T-cell (primary cell): ENCODE measurements at places on chromosomes 2 and 18.

GRCh38 chr2:42973726-42974125 is 181.3 kb upstream of the HAAO start:
- no peaks in the 10 kb centered on the region for H3K4me1 ChIP-seq
- no peak for DNase-seq
- H3K4me3 ChIP-seq: no peak overlapping the region

DNA sequence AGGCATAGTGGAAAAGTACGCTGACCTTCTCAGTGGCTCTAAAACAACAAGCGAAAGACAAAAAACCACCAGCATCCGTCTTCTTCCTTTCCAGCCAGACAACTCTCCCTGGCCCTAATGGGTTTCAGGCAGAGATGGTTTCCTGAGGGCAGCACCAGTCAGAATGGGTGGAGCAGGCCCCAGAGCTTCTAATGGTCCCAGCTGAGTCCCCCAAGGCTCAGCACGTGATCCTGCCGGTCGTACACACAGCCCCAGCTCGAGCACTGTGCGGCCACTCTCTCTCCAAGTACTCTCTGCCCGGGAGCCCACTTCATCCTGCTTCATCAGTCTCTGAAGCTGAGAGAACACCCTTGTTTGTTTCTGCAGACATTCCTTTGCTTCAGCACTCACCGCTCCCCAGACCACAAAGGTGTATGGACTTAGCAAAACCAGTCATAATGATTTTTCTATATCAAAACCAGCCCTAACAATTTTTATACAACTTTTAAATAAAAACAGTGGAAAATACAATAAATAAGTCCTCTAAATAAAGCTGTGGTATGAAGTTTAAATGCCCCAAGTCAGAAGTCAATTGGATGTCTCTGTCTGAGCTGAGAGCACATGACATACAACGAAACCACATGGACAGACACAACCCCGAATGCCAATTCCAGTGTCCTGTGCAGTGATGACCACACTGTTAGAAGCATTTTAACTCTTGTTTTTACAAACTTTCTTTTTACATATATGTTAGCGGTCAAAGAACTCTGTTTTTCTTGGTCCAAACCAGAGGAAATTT is 63.9 kb downstream of the PARD6G start:
- no peaks in the 10 kb centered on the region for H3K36me3 ChIP-seq
- no peak overlapping the region for H3K4me3 ChIP-seq
- peaks cover 7% of the 10 kb centered on the region for H3K4me1 ChIP-seq
- H3K27ac ChIP-seq: no peak overlapping the region
- peaks cover 16% of the 10 kb centered on the region for H3K27me3 ChIP-seq
- DNase-seq: no peak

DNA sequence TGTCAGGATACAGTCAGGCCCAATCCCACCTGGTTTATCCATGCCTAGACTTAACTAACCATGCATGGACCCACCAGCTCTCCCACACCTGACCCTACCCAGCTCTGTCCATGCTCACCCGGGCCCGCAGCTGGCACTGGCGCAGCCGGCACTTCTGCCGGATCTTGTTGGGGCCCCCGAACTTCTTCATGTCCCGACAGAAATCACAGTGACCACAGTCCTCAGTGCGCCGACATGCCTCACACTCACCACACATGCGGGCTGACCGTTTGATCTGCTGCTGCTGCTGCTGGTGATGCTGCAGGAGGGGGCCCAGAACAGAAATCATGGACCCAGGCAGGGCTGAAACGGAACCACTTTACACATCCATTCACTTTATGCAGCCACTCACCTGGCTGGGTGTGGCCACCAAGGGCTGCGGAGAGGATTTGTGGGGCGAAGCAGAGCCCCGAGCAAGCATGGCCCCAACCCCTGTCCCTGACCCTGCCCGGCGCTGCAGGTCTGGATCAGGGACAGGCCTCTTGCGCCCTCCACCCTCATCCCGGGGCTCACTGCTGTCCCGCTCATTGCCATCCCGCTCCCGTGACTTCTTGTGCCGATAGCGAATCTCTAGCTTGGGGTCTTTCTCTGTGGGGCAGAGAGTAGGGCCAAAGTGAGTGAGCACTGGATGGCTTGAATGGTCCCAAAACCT is 1.7 kb downstream of the CXXC1 start:
- H3K27ac ChIP-seq: no peak overlapping the region
- no peak overlapping the region for H3K4me3 ChIP-seq
- no peaks in the 10 kb centered on the region for H3K27me3 ChIP-seq
- H3K4me1 ChIP-seq: peaks cover 11% of the 10 kb centered on the region

GRCh38 chr2:224948005-224948404 is 94.3 kb downstream of the DOCK10 start:
- H3K4me3 ChIP-seq: no peak overlapping the region
- peaks cover 63% of the 10 kb centered on the region for H3K4me1 ChIP-seq
- no peaks in the 10 kb centered on the region for H3K27me3 ChIP-seq
- H3K27ac ChIP-seq: peak overlapping the region; percentile 86

DNA sequence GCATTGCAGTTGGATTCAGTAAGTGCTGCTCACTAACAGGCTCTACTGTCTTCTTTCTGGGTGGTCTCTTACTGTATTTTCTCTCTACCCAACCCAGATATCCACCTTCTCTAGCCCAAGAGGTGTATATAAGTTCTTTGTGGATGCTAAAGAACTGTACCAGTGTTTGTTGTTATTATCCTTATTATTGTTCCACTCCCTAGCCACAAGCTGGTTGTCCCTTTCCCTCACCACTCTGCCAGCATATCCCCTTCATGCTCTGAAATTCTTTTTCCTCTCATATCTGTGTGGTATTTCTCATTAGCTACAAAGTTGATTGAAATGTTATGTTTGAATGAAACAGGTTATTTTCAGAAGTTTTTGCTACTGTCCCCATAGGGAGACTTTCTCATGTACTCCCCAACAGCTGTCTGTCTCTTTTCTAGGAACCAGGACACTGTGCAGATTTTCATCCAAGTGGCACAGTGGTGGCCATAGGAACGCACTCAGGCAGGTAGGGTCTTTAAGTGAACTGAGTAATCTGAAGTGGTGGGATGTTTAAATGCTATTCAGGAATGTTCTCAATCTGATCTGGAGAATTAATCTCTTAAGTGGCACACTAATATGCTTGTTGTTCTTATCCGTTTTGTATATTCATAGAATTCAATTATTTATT is 56.8 kb downstream of the COX7A2L start:
- H3K36me3 ChIP-seq: no peaks in the 10 kb centered on the region
- no peak overlapping the region for H3K4me3 ChIP-seq
- no peak overlapping the region for H3K27ac ChIP-seq
- H3K27me3 ChIP-seq: no peaks in the 10 kb centered on the region
- peaks cover 1% of the 10 kb centered on the region for H3K4me1 ChIP-seq

- no peak overlapping the region for H3K4me3 ChIP-seq
- H3K27me3 ChIP-seq: no peaks in the 10 kb centered on the region
- no peak for DNase-seq
- H3K4me1 ChIP-seq: no peaks in the 10 kb centered on the region
- H3K27ac ChIP-seq: no peak overlapping the region
- peaks cover 4% of the 10 kb centered on the region for H3K36me3 ChIP-seq
Measured at GRCh38 chr2:30583204-30583749, 136.2 kb downstream of the LCLAT1 start.

DNA sequence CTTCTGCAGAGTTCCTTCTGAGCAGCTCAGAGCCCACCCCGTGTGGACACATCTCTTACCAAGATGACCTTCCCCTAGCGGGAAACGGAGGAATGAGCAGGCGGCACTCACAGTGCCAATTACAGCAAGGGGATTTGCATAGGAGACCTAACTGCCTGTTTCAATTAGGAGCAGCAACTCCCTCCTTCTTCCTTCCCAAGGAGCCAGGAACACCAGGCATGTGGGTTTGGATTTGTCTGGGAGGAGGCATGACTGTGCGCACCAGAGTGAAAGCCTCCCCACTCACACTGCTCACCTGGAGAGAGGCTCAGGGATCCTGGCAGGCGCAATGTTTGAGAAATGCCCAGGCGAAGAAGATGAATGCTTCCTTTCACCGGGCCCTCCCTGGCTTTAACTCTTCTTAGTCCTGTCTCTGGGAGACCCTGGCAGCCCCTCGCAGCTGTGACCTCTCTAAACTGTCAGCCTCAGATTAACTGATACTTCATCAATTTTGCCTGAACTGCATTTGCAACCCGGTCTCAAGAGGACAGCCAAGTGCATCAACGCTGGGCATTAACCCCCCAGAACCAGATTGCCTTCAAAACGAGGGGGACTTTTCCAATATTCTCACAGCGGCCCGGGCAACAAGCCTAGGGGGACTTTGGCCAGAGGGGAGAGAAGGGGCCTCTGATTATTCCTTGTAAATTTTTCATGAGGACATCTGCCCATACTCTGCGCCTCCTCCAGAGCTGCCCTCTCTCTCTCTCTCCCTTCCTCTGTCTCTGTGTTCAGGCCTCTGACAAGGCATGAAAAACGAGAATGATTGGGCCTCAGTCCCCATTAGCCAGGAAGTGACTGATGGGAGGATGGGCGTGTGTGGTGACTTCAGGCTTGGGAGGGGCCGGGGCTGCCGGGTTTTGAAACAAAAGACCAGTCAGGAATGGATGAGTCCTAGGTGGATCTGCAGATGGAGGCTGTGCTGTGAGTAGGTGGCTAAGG is 93.8 kb downstream of the CMPK2 start:
- H3K4me3 ChIP-seq: no peak overlapping the region
- no peak for DNase-seq
- H3K27me3 ChIP-seq: peaks cover 31% of the 10 kb centered on the region
- H3K4me1 ChIP-seq: peaks cover 4% of the 10 kb centered on the region
- no peak overlapping the region for H3K27ac ChIP-seq

- no peak for DNase-seq
- H3K27ac ChIP-seq: no peak overlapping the region
- H3K27me3 ChIP-seq: no peaks in the 10 kb centered on the region
- H3K4me1 ChIP-seq: no peaks in the 10 kb centered on the region
Measured at GRCh38 chr18:22847867-22848451, 85.2 kb upstream of the RBBP8 start.
